Stimulated activated CD8-positive, alpha-beta memory T cell treated with anti-CD3 and anti-CD28 coated beads, Interleukin-4, amount 100 ng/mL, for 4 hours (primary cell): ENCODE measurements at places on chromosomes 7 and 10.

DNA sequence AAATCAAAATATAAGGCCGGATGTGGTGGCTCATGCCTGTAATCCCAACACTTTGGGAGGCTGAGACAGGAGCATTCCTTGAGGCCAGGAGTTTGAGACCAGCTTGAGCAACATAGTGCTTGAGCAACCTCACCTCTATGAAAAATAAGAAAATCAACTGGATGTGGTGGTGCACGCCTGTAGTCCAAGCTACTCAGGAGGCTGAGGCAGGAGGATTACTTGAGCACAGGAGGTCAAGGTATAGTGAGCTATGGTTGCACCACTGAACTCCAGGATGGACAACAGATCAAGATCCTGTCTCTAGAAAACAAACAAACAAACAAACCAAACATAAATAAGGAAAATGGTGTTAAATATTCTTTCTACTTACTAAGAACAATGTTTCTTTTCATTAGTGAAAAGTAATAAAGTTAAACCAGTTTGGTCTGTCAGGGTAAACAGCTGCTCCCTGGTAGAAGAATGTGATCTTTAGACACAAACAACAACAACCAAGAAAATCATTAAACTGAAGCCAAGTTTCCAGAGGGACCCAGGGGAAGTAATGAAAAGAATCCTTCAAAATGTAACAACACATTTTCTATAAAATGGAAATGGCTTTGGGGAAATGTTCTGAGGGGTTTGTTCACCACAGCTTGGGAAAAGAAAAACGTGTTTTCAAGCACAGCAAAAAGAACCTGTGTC, 17.5 kb upstream of the BAG3 start:
- no peak for DNase-seq

DNA sequence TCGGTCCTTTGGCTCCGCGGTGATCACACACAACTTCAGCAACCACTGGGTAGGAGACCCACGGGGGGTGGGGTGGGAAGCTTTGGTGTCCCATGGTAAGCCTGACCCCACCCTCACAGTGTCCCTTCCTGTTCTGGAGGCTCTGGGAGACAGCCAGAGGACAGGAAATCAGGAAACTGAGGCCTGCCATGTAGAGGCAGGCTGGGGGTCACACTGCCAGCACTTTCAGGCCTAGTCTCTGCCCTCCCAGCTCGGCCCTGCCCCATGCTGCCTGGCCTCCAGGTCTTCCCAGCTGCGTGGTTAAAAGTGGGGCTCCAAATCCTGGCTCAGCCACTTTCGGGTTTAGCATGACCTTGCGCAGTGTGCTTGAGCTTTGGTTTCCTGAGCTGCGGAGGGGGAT, 10.9 kb downstream of the AQP1 start:
- no peak for DNase-seq

DNA sequence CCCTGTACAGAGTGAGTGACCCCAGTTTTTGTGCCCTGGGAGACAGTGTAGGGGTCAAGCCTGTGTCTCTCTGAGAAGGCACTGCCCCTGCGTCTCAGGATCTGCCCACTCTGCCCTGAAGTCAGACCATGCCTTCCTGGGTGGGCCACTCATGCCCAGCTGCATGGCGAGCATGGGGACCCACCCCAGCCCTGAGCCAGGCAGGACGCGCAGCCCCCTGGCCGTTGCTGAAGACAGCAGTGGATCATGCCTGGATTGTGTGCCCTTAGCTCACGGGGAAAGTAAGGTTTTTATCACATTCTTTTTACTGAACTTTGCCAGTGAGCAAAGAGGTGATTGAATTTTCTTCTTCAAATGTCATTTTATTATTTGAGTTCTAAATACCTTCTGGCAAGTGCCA, 66.2 kb downstream of the WDR37 start:
- no peak for DNase-seq

DNA sequence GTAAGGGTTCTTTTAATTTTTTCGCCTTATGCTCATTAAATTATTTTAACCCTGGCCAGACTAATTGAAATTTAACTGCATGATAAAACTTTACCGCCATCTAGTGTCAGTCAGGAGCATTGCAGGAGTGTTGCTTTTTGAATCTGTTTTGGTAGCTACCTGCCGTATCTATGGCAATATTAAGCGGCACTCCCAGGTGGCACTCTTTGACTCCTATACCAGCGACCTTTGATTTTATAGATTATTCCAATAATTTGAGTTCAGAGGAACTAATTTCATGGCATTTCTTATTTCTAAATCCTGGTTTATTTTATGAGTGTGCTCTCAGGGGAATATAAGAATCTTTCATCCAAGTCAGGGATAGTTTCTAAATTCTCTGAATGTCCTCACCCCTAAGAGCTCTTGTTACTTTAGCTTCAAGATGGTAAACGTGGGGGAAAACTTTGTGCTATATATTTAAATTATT, 198.9 kb downstream of the REEP3 start:
- peak; percentile 16 for DNase-seq

- no peak for DNase-seq
Measured at GRCh38 chr7:39086638-39087360, 109.1 kb downstream of the POU6F2 start.

DNA sequence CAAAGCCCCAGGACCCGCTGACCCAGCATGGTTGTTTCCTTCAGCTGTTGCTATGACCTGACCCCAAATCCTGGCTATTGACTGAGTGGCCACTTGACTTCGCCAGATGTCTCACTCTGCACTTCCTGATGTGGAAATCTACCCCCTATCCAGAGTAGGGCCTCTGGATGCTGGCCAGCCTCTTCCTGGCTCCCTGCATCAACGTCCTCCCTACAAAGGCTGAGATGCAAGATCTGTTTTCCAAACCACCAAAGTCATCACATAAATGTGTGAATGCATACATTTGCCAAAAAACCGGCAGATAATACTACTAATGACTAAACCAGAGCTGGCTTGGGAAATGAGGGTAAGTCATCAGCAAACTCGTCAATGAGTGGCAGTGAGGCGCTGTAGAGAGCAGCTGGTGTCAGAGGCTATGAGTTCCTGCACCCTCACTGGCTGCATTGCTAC, 70.4 kb downstream of the PYROXD2 start:
- DNase-seq = no peak

DNA sequence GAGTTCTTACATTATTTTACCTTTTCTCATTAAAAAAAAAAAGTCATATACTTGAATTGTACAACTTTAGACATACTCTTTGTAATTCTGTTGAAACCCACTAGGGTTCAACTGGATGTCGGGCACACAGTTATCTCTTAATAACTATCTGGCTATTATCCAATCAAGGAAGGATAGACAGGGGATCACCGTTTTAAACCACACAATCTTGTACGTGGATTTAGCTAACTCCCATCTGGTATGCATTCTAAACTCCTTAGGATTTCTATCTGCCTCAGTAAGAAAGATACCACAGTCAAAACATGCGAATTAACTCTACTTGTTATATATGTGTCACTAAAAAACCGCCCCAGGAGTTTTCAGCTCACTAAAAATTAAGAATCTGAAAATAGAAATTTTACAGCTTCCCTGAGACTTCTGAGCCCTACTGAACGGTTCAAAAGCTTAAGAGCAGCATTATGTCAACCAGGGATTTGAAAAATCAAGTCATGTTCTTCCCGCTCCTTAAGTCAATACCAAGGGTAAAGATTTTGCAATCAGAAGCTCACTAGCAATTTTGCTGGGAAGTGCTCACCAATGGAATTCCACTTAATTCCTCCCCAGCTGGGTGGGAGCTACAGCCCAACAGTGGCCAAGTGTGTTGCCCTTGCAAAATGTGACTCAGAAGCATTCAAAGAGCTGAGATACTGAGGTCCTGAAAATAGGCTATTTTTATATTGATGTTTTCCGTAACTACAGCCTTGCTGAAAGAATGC, 267.0 kb downstream of the FRMD4A start:
- no peak for DNase-seq
